ENCODE measurements at places on chromosomes 13 and 19. TPM values are rescaled to one million over a fixed set of nuclear protein-coding genes. Genes with fewer than 3 reads are reported as not detected.

DNA sequence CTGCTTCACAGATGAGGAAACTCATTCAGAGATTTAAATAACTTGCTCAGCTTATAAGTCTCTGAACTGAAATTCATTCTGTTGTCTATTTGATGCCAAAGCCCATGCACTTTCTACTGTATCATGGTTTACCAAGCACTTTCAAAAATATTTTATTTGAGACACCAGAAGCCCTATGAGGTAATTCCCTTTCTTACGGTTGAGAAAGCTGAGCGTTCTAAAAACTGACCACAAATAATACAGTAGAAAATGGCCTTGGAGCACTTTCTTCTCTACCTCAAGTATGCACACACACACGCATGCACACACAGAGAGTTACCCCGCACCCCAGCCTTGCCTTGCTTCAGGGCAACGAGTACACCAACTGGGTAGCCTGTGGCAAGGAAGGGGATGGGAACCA lies 228.5 kb downstream of the RFC3 start:
- DNase-seq: no peak

DNA sequence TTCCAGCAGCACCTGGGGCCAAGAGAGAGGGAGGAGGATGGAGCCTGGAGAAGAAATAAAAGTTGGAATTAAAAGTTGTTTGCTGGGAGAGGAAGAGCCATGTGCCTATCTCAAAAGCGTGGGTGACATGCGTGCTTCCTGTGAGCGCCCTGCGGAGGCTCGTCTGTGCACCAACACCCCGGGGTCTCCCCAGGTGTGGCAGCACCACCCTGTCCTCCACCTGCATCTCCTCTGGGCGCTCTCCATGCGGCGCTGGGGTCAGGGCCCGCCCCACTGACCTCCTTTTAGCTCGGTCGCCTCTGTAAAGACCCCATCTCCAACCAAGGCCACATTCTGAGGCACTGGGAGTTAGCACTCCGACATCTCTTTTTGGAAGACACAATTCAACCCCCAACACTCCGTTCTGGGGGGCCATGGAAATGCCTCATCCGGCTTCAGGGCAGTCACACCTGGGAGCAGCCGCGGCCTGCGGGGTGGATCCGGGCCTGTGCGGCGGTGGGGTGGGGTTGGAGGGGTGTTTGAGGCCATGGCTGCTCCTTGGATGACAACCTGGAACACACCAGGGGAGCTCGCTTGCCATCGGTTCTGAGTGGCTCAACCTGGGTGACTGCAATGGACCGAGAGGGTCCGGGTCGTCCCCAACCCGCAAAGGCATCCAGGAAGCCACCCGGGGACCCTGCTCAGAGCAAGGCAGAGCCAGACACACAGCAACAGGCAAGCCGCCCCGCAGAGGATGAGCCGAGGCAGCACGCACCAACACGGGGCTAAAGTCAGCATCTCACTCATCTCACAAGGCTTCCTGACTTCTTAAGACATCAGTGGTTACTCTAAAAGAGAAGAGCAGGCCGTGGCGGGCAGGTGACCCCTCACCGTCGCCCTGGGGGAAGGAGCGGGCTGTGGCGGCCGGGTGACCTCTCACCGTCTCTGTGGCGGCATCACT lies 79.4 kb upstream of the MCF2L start:
- no peak for DNase-seq

GRCh38 chr19:40717880-40718773 lies 1.2 kb downstream of the ITPKC start:
- no peak for DNase-seq

The UBE2L5 gene
- total RNA-seq: not detected

DNA sequence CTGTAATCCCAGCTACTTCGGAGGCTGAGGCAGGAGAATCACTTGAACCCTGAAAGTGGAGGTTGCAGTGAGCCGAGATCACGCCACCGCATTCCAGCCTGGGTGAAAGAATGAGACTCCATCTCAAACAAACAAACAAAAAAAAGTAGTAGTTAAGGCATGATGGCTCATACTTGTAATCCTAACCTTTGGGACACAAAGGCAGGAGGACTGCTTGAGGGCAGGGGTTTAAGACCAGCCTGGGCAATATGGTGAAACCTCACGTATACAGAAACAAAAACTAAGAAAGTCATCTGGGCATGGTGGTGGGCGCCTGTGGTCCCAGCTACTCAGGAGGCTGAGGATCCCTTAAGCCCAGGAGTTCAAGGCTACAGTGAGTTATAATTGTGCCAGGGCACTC lies 1.8 kb downstream of the DNMT1 start:
- DNase-seq: no peak

- DNase-seq: peak; percentile 96
Observed at GRCh38 chr19:2269244-2270156, 12.5 kb downstream of the PEAK3 start.

The ZFP82 gene
- total RNA-seq: 1.9 TPM

- DNase-seq: no peak
Observed at GRCh38 chr19:39471756-39472536, 8.7 kb upstream of the TIMM50 start.

The SPIB gene
- total RNA-seq: 0.43 TPM

The RUBCNL gene
- 0.11 TPM for total RNA-seq

- DNase-seq: no peak
Observed at GRCh38 chr19:49953416-49953815, 7.6 kb downstream of the SIGLEC11 start.

GRCh38 chr13:32233062-32233461 lies 82.1 kb downstream of the ZAR1L start:
- no peak for DNase-seq

DNA sequence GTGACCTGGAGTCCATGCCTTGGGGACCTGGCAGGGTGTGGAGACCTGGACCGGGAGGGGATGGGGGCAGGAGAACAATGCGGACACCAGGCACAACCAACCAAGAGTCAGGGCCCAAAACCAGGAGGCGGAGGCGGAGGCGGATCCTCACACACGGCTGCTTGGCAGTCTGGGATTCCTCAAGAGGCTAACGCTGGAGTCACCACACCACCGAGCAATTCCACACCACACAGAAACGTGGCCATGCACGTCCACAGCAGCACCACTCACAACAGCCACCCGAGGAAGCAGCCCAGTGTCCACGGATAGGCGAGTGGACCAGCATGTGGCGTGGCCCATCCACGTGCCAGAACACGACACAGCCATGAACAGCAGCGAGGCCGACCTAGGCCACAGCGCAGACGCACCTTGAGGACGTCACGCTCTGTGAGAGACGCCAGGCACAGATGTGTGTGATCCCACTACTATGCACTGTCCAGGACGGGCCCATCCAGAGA lies 17.7 kb downstream of the SBNO2 start:
- no peak for DNase-seq

The MAMSTR gene
- total RNA-seq: not detected
